ENCODE measurements at places on chromosomes 7 and 10.

GRCh38 chr7:134625550-134625949 lies 21.1 kb upstream of the BPGM start:
- no peak for DNase-seq

DNA sequence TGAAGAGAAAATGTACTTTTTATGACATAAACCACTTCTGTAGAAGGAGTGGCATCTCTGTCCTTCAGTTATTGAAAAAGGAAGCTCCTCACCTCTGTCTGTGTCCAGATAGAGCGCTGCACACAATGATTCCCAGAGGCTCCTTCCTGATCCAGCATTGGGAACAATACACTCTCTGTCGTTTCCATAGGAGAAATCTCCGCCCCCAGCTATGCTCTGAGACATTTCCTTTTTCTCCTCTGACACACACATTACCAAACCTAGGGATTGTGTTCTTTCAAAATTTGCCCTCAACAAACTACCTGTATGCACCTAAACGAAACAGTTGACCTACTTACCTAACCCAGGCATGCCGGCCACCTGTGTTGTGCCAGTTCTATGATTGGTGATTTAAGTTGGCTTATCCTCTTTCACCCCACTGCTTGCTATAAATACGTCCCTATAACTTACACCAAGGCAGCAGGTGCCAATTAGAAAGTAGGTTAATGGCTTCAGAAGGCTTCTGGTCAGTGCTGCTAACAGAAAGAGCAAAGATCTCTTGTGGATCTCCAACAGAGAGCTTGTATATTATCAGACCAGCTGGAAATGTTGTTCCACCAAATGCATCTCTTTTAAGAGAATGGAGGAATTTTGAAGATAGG lies 140.1 kb upstream of the JCAD start:
- DNase-seq: no peak

DNA sequence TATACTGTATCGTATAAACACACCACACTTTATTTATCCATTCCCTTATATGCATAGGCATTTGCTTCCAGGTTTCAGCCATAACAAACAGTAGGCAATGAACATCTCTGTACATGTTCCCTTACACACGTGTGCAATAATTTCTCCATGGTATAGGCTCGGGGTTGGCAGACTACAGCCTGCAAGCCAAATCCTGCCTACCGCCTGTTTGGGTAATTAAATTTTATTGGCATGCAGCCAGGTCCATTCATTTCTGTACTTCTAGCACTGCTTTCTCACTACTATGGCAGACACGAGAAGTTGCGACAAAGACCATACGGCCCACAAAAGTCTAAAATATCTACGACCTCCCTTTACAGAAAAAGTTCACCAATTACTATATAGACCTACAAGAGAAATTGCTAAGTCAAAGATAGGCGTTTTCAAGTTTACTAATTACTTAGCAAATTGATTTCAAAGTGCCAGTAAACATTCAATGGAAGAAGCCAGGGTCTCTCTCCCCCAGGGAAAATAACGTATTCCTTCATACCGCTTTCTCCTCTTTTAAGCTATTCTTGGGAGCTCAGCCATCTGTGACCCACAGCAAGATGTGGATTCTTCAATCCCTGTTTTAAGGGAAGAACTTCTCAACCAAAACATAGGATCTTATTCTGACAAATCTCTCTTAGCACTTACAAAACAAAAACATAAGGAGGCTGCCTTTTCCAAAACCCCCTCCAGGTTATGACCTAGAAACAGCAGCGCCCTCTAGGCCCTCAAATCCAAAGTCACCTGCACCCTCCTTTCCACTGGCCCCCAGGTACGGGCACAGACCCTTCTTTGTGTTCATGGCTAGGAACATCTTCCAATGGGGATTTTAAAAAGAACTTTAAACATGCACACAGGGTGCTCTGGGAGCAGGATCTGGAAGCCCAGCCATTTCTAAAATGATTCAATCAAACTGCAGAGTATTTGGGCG lies 100.5 kb downstream of the FGFR2 start:
- DNase-seq: no peak

DNA sequence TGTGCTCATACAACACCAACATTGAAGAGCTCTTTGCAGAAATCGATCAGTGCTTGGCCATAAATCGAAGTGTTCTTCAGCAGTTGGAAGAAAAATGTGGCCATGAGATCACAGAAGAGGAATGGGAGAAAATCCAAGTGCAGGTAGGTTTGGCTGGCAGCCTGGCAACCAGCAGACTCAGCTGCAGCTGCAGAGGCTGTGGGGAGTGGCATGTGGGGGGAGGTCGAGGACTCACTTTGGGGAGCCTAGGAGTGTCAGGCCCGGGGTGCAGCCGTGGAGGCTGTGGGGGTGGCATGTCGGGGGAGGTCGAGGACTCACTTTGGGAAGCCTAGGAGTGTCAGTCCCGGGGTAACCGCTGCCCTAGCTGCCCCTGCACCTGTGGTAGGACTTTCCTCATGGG lies 35.1 kb downstream of the RNF32 start:
- no peak for DNase-seq

DNA sequence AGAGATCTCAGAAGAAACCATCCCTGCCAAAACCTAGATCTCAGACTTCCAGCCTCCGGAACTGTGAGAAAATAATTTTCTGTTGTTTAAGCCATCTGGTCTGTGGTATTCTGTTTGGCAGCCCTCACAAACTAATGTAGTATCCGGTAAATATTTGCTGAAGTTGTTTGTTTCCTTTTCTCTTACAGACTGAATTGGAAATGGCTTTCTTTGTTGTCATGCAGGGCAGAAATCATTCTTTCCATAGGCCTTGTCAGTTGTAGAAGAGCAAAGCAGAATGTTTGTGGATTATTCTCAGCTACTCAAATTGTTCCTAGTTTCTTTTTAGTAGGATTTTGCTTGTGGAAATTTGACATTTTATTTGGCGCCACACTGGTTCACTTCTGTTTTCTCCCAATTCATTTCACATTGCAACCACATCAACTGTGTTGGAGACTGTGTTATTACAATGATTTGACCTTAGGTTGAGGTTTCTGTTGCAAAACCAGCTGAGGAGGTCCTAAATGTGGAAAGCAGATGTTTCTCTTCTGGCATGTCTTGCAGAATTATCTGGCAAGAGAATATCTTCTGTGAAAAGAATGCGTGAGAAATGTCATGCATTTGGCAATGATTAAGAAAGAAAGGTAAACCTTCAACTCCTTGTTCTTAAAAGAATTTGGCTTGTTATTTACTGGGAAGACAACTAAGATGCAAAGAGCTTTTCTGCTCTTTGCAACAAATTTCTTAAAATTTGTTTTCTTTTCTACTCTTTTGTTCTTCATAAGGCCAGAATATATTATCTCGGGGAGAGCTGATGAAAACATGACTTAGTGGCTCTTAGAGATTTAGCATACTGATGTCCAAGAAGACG lies 25.8 kb downstream of the ACTA2 start:
- DNase-seq: no peak

DNA sequence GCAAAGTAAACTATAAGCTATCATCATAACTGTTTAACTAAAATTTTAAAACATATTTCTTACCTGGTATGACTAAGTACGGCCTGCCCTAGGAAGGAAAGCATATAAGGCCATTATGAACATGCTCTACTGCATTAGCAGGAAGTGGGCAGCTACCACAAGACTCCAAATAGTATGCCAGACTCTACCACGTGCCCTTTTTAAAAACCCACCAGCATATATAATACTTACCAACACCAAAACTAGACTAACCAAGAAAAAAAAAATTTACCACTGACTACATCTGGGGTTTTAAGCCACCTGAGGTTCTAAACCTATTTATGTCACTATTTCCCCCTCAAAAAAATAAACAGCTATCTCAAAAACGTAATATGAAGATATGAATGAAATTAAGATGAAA lies 30.1 kb downstream of the NUDCD3 start:
- peak; percentile 61 for DNase-seq

DNA sequence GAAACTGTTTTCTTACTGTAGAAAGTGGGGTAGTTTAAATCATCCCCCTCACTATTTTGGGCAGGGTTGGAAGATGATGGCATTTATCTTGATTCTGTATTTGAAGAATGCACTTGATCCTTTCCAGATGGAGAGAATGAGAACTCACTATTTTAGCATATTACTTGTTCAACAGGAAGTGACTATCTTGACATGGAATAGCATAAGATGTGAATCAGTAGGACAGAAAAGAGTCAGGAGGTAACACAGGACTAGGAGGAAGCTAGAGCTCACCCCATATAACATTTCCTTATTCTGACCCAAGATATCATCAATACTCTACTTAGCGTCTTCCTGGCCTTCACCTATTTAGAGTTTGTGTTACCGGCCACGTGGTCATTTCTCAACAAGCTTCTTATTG lies 400.2 kb downstream of the PHTF2 start:
- DNase-seq: no peak

DNA sequence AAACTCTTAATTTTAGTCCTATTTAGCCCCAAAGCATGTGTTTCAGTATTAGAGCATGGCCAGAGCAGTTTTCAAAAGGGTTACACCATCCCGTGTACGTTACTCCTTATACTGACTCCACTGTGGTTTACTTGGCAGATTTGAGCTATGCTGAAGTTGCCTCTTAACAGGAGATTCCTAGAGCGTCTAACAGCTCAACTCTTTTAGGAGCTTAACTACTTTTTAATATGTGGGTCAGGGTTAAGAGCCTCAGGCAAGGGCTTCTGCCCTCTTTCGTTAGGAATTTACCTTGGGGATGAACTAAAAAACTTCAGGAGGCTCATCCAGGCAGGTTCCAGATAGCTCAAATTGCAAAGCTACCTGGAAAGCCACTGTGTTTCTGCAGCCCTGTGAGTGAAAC lies 674.8 kb upstream of the C7orf33 start:
- no peak for DNase-seq

DNA sequence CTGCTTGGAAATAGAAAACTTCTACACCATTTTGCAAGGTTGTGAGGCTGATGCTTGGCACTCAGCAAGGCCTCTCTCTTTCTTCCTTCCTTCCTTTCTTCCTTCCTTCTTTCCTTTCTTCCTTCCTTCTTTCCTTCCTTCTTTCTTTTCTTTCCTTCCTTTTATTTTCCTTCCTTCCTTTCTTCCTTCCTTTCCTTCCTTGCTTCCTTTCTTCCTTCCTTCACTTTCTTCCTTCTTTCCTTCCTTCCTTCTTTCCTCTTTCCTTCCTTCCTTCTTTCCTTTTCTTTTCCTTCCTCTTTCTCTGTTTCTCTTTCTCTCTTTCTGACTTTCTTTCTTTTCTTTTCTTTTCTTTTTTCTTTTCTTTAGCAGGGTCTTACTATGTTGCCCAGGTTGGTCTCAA lies 460.4 kb downstream of the KCNMA1 start:
- DNase-seq: no peak

DNA sequence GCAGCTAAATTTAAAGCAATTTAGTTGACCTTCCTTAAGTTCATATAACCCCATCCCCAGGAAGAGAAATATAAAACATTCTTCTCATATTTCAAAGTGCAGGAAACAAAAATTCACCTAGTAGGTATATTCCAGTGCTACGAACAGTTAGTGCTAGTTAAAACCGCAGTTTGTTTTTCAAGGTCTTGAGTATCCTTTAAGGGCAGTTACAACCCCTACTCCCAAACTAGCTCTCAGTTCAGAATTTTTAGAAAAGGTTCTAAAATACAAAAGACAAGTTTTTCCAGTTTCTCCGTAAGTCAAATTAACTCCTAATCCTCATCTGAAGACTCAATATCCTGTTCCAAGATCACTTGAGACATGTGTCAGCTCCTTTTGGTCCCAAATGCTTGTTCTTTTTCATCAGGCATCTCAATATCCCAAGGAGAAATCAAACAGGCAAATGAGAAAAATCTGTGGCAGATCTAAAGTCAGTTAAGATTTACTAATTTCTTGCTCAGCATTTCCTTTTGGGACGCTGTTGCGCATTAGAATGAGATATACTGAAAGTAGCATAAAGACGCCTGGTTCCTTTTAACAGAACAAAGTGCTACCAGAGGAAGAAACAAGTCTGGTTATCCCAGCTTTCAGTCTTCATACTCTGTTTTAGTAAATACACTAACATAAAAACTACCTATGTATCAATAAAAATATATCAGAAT lies 51.8 kb downstream of the ARHGAP12 start:
- DNase-seq: no peak

GRCh38 chr10:66656499-66656898 lies 269.3 kb upstream of the LRRTM3 start:
- no peak for DNase-seq

DNA sequence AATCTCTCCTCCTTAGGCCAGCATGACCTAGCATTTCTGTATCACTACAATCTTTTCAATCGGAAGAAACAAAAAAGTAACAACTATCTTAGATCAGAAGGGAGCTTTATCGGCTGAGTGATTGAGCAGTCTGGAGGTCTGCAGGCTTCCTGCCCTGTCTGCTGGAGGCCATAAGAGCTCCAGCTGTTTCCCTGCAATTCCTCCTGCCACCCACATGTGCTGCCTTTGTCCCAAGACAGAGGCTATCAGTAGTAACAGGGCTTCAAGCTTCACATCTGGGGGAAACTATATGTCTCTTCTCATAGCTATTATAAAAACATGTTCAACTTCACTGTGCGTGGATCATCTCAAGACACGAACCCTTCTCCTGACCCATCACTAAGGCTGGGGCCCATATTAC lies 70.1 kb upstream of the VWC2 start:
- DNase-seq: no peak

Data from activated naive CD8-positive, alpha-beta T cell treated with anti-CD3 and anti-CD28 coated beads for 36 hours (primary cell).